ENCODE measurements at places on chromosomes 16 and 17.

GRCh38 chr17:69555056-69555455, 140.6 kb downstream of the MAP2K6 start:
- DNase-seq = no peak

DNA sequence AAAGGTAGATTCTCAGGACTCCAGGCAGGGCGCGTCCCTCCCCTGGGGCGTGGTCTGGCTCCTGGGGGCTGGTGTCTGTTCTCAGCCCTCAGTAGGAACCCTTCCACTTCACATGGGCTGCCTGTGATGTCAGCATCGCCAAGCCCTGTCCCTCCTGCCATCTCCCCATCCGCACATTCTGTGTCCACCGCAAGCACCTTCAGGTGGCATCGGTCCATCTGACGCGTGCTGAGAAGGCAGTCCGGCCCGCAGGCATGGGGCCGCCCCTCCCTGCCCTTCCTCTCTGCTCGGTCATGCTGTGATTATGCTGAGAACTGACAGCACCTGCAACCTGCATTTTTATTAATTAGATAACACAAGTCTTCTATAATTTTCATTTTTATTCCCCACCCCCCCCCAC, 12.7 kb upstream of the DNAH17 start:
- DNase-seq = no peak

DNA sequence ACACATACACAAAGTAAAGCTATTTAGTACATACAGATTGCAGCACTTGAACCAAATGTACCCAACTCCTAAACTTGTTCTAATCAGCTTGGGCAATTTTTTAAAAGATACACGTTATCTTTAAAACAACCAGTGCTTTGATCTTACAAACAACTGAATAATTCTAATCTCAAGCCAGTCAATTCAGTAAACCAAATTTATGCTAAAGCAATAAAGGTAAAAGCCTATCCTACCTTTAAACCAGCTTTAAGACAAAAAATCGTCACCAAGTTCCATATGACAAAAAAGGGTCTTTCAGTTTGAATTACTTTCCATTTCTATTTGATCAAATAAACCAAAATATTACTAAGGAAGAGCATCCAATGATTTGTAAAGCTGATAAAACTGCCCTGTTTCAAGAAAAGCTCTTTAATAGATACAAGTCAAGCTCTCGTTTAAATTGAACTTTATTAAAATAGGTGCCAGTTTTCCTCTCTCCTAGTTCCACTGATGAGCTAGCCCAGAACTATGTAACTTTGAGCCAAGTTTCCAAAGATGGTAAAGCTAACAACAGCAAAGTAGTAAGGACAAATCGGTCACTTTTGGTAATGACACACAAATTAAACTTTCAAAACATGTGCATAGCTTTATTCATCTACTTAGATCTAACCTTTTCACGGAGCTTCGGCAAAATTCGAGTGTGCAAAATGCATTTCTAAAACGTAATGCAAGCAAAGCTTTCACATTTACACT, 10.2 kb downstream of the CRYBA1 start:
- DNase-seq = no peak

- no peak for DNase-seq
Observed at GRCh38 chr17:82049521-82049971, 2.1 kb downstream of the RFNG start.

GRCh38 chr17:50513495-50513894, 5.3 kb downstream of the MYCBPAP start:
- no peak for DNase-seq

DNA sequence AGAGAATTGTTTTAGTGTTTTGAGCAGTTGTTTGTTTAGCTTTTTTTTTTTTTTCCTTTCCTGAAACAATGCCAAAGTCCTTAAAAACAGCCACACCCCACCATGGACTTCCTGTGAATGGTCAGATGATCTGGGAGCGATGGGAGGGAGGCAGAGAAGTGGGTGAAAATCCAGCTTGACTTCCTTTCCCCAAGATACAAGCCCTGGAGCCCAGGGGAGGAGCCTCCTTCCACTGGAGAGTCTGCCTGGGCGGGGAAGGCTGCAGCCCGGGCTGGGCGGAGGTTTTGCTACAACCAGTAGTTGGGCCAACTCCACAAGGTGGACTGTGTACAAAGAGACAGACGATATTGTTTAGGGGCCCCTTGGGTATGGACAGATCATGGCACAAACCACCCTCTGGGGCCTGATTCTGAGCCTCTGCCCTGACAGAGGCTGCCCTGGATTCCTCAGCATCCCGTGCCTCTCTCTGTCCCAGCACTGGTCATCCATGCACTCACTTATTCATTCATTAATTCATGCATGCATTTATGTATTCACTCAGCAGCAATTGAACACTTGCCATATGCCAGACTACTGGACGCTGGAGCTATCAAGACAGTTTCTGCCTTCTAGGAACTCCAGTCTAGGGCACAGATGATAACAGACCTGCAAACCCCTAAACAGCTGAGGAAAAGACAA, 29.8 kb downstream of the WSB1 start:
- peak; percentile 42 for DNase-seq
